Small intestine (tissue), 16 donors: ENCODE measurements at places on chromosomes 4 and X.

DNA sequence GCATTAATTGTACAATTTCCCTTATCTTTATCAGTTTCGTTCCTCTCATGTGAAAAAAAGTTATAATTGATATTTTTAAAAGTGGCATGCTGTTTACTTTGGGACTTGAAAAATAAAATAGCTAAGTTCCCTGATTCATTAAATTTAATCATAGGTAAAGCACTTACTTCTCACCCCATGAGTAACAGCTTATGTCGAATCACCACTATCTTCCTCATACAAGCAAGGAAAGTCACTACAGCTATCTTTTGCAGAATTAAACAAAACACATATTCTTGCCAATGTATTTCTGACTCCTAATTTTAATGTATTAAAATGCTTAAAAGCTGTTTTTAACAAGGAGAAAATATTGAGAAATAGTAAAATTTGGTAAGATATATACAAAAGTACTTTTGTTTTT lies 832.4 kb upstream of the PCDH10 start:
- H3K36me3 ChIP-seq = no peaks in the 10 kb centered on the region
- H3K27me3 ChIP-seq = no peaks in the 10 kb centered on the region
- H3K4me3 ChIP-seq = no peak overlapping the region
- no peak for DNase-seq
- no peak overlapping the region for H3K27ac ChIP-seq

- H3K36me3 ChIP-seq = no peaks in the 10 kb centered on the region
- H3K4me3 ChIP-seq = no peak overlapping the region
- no peaks in the 10 kb centered on the region for H3K4me1 ChIP-seq
- DNase-seq = no peak
- H3K27ac ChIP-seq = no peak overlapping the region
These were observed 43.8 kb downstream of the WWC2 start for GRCh38 chr4:183142571-183143550.

DNA sequence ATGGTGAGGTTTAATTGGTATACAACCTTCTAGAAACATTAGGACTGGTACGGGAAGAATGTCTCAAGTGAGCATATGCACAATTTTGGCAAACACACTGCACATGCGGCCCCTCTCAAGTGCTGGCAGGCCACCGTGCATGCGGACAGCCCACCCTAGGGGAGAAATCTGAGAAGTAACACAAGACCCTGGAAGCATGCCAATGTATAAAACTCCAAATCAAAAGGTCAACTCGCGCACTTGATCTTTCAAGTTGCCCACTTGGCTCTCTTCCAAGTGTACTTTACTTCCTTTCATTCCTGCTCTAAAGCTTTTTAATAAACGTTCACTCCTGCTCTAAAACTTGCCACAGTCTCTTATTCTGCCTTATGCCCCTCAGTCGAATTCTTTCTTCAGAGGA lies 488.3 kb downstream of the CFAP47 start:
- no peaks in the 10 kb centered on the region for H3K27me3 ChIP-seq
- no peak overlapping the region for H3K4me3 ChIP-seq
- H3K4me1 ChIP-seq = no peaks in the 10 kb centered on the region
- no peaks in the 10 kb centered on the region for H3K36me3 ChIP-seq
- no peak for DNase-seq

DNA sequence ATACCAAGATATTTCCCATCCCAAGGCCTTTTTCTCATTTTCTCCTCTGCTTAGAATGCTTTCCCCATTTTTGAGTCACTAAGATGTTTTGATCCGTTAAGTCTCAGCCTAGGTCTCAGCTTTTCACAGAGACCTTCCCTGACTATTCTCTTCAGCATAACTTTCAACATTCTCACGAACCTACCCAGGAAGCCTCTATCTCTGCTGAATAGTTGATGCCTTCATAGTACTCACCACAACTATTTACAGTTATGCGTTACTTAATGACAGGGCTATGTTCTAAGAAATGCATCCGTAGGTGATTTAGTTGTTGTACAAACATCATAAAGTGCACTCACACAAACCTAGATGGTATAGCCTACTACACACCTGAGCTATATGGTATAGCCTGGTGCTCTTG lies 64.5 kb downstream of the ARL9 start:
- no peak overlapping the region for H3K4me3 ChIP-seq
- no peaks in the 10 kb centered on the region for H3K36me3 ChIP-seq
- no peaks in the 10 kb centered on the region for H3K4me1 ChIP-seq
- no peak overlapping the region for H3K27ac ChIP-seq

DNA sequence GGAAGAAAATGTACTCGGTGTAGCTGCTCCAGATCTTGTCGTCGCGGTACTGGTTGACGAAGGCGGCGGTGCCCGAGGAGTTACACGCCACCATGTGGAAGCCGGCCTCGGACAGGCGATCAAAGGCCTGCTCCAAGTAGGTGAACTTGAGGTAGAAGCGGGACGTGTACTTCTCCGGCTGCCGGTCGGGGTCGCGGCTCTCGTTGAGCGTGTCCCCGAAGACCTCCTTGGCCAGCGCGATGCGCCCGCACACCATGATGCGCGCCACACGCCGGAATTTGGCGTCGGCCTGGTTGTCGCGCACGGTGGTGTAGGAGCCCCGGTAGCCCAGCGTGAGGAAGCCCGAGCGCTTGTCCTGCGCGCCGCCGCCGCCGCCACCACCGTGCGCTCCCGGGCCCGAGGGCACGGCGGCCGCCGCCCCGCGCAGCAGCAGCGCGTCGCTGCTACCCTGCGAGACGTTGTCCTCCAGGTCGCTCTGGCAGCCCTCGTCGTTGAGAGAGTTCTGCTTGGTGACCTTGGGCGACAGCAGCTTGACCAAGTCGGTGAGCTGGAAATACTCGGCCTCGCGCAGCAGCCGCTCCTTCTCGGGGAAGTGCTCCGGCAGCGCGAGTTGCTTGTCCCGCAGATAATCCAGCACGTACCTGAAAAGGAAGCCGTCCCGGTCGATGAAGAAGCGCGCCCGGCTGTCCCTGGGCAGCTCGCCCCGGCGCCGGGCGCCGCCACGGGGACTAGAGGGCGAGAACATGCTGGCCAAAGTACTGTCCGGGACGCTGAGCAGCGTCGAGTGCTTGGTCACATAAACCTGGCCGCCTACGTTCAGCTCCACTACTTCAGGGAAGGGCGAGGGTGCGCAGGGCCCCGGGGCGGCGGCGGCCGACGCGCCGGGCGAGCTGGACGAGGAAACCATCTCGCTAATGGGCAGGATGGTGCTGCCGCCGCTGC lies 775 bp downstream of the KCTD8 start:
- no peak for DNase-seq
- H3K27ac ChIP-seq = no peak overlapping the region
- H3K4me3 ChIP-seq = no peak overlapping the region
- peaks cover 19% of the 10 kb centered on the region for H3K27me3 ChIP-seq
- peaks cover 3% of the 10 kb centered on the region for H3K4me1 ChIP-seq
- H3K36me3 ChIP-seq = no peaks in the 10 kb centered on the region

DNA sequence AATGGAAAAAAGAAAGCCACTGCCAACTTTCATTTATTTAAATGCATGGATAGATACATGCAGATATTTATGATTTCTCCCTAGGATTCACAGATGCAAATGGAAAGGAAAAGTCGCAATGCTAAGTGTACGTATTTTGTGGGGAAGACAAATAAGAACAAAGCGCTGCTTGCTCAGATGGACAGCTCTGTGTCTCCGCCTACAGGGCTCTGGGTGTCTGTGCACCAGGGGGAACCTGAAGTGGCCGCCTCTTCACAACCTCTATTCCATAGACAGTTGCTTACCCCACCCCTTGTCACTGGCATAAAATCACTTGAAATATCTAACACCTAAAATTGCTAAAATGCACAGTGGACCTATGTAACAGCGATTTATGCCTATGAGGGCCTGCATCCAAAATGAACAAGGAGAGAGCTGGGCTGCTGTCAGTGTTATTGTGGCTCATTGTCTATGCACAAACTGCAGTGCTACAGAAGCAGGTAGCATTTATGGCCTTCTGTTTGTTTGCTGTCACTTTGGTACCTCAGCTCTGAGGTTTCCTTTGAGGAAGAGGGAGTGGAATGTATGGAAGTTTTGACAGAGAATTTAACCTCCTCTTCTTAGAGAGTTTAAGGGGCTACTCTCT lies 58.6 kb upstream of the PAGE1 start:
- no peaks in the 10 kb centered on the region for H3K27me3 ChIP-seq
- no peak overlapping the region for H3K27ac ChIP-seq
- H3K4me3 ChIP-seq = no peak overlapping the region

DNA sequence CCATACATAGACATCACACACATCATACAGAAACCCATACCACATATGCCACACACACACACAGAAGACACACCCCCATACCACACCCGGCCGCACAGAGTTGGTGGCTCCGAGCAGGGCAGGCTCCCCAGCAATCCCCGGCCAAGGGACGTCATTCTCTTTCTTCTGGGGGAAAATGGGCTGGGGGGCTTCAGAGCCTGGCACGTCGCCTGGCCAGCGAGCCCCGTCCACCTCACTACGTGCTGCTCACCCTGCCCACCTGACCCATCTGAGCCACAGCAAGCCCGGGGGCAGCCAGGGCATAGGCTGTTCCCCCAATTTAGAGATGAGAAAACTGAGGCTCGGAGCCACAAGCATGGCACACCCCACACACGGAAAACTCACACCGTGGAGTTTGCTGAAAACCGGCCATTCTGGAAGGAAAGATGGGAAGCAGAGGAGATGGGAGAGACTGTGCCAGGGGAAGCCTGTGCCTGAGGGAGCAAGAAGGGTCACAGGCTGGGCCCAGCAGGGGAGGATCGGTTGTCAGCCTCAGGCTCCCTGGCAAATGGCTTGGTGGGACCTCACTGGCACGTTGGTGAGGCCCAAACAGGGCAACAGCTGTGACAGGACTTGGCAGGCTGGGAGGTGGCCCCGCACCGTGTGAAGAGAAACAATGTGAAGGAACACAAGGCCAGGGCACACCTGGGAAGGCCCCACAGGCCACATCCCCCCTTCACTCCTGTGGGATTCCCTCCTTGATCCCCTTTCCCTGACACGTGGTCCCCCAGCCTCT lies 73.2 kb downstream of the JAKMIP1 start:
- H3K27ac ChIP-seq = no peak overlapping the region
- no peaks in the 10 kb centered on the region for H3K36me3 ChIP-seq
- peaks cover 2% of the 10 kb centered on the region for H3K27me3 ChIP-seq
- H3K4me3 ChIP-seq = no peak overlapping the region
- no peak for DNase-seq

DNA sequence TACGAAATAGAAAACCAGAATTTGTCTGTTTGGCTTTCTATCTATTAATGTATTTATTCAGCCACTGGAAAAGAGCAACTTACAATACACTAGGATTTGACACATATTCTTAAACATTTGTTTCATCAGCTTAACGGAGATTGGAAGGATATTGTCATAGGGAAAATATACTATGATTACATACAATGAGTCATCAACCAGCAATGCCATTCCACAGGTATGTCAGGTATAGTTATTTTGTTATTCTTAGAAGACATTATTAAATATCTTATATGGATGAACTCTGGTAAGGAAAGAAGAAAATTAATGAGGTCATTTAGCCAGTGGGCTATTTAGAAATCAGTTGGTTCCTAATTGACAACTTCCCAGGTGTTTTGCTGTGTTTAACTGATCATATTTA lies 926.6 kb downstream of the STIM2 start:
- H3K27ac ChIP-seq = no peak overlapping the region
- no peaks in the 10 kb centered on the region for H3K36me3 ChIP-seq
- DNase-seq = no peak

DNA sequence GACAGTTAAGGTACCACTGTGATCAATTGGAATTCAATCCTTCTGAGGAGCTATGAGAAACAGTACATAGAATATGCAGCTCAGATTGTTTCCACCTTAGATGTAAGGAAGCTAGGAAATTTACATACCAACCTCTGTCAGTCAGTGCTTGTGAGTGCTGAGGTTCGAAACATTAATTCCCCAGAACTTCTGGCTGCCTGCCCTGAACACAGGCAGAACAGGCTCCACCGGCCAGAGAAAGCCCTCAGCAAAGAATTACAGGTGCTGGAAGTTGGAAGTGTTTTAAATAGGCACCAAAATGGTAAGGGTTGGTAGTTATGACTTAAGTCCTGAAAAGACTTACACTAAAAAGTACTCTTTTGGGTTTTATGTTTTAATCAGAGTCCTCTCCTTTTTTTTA lies 651.8 kb downstream of the C4orf33 start:
- no peak overlapping the region for H3K27ac ChIP-seq
- H3K36me3 ChIP-seq = no peaks in the 10 kb centered on the region
- H3K4me1 ChIP-seq = no peaks in the 10 kb centered on the region
- no peak for DNase-seq
- H3K27me3 ChIP-seq = no peaks in the 10 kb centered on the region

- H3K27ac ChIP-seq = no peak overlapping the region
- DNase-seq = no peak
- H3K4me1 ChIP-seq = no peaks in the 10 kb centered on the region
- H3K36me3 ChIP-seq = no peaks in the 10 kb centered on the region
- H3K27me3 ChIP-seq = no peaks in the 10 kb centered on the region
These were observed 2246.0 kb downstream of the ARAP2 start for GRCh38 chr4:33998291-33998690.

- H3K4me1 ChIP-seq = peaks cover 7% of the 10 kb centered on the region
- no peak overlapping the region for H3K4me3 ChIP-seq
- no peaks in the 10 kb centered on the region for H3K27me3 ChIP-seq
- peak; percentile 54 for DNase-seq
These were observed 84.2 kb upstream of the EGFL6 start for GRCh38 chrX:13485167-13485566.

DNA sequence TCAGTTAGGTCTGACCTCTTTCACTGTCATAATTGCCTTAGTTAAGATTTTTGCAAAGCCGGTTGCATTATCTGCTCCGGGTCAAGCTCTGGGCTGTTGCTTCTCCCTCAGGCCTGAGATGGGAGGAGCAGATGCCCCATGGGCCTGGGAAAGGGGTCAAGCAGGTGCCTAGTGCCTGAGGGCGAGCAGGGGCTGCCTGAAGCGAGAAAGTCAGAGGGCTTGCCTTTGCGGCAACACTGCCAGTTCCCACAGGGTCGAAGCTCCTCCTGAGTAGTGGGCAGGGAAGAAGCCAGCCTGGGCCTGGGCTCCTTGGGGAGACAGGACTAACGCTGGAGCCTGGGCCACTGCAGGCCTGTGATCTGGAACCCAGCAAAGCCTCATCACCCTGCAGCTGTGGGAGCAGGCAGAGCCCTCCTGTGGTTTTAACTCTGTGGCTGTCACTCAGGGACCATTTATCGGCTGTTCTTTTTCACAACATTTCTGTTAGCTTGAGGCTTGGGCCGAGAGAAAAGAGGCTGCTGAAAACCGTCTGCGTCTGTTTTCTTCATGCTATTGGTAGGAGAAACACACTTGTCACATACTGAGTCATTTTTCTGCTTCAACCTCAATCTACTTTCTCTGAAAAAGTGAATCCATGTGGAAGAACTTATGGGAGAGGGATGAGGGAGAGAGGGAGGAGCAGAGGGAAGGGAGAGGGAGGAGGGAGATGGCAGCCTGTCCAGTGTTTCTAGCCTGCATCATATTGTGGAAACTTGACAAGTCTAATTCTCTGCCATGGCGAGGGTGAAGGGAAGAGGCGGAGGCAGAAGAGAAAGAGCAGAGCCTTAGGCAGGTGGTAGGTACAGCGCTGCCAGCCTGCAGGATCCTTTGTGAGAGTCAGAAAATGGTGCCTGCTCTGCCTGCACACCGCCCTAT lies 68.4 kb downstream of the RHOH start:
- no peak overlapping the region for H3K4me3 ChIP-seq
- H3K4me1 ChIP-seq = peaks cover 3% of the 10 kb centered on the region
- no peak overlapping the region for H3K27ac ChIP-seq
- H3K36me3 ChIP-seq = no peaks in the 10 kb centered on the region
- peak; percentile 45 for DNase-seq
- H3K27me3 ChIP-seq = no peaks in the 10 kb centered on the region

GRCh38 chr4:145830699-145831098 lies 107.9 kb downstream of the ZNF827 start:
- no peak overlapping the region for H3K4me3 ChIP-seq
- H3K4me1 ChIP-seq = no peaks in the 10 kb centered on the region
- no peak for DNase-seq
- peaks cover 5% of the 10 kb centered on the region for H3K36me3 ChIP-seq

GRCh38 chr4:101103381-101104142 lies 243.8 kb downstream of the PPP3CA start:
- H3K4me3 ChIP-seq = no peak overlapping the region
- no peak overlapping the region for H3K27ac ChIP-seq
- H3K27me3 ChIP-seq = no peaks in the 10 kb centered on the region
- no peak for DNase-seq
- H3K36me3 ChIP-seq = no peaks in the 10 kb centered on the region
